Endothelial cell of umbilical vein (primary cell): ENCODE measurements at places on chromosomes 13 and 19. TPM values are rescaled to one million over a fixed set of nuclear protein-coding genes. Genes with fewer than 3 reads are reported as not detected.

KLF2 gene
- 30.3 and 30.6 TPM in 2 replicates for polyA plus RNA-seq

PHLDB3 gene
- polyA plus RNA-seq: 5.5 and 5.6 TPM in 2 replicates

LMTK3 gene
- 0.05 and 0.14 TPM in 2 replicates for polyA plus RNA-seq

MEX3D gene
- polyA plus RNA-seq: 30.0 and 45.7 TPM in 2 replicates

ACP7 gene
- 0.03 and 0.04 TPM in 2 replicates for polyA plus RNA-seq

C19orf44 gene
- polyA plus RNA-seq: 2.8 and 3.5 TPM in 2 replicates

TMEM150B gene
- not detected in 2 replicates for polyA plus RNA-seq

GAS6 gene
- polyA plus RNA-seq: 109 and 123 TPM in 2 replicates

LILRA1 gene
- not detected in 2 replicates for polyA plus RNA-seq

SKA3 gene
- polyA plus RNA-seq: 7.6 and 9.4 TPM in 2 replicates

SYNGR4 gene
- polyA plus RNA-seq: not detected in 2 replicates

ZNF880 gene
- polyA plus RNA-seq: 8.3 and 10.7 TPM in 2 replicates

CASP14 gene
- polyA plus RNA-seq: not detected in 2 replicates

KLK15 gene
- not detected in 2 replicates for polyA plus RNA-seq

ZNF135 gene
- 1.5 TPM in 2 replicates for polyA plus RNA-seq
